ENCODE measurements at places on chromosomes 12 and 14. TPM values are rescaled to one million over a fixed set of nuclear protein-coding genes. Genes with fewer than 3 reads are reported as not detected.

HNF1A gene
- total RNA-seq: not detected

GRCh38 chr12:8156416-8156815 is 399 bp upstream of the ZNF705A start:
- H3K27me3 ChIP-seq: no peaks in the 10 kb centered on the region
- H3K4me1 ChIP-seq: no peaks in the 10 kb centered on the region
- no peak overlapping the region for H3K4me3 ChIP-seq
- DNase-seq: no peak
- no peak overlapping the region for H3K27ac ChIP-seq

PDZRN4 gene
- 2.1 TPM for total RNA-seq

GRCh38 chr12:73906757-73907156 is 630.9 kb upstream of the ATXN7L3B start:
- no peaks in the 10 kb centered on the region for H3K4me1 ChIP-seq
- no peaks in the 10 kb centered on the region for H3K27me3 ChIP-seq
- no peak overlapping the region for H3K27ac ChIP-seq
- no peak for DNase-seq
- no peaks in the 10 kb centered on the region for H3K36me3 ChIP-seq

TRMT5 gene
- 4.6 TPM for total RNA-seq

- DNase-seq: peak; percentile 81
- H3K4me1 ChIP-seq: peaks cover 13% of the 10 kb centered on the region
- H3K4me3 ChIP-seq: peak overlapping the region; percentile 74
- no peaks in the 10 kb centered on the region for H3K27me3 ChIP-seq
These were observed 261 bp upstream of the RNU7-1 start for GRCh38 chr12:6943389-6943721.

DNA sequence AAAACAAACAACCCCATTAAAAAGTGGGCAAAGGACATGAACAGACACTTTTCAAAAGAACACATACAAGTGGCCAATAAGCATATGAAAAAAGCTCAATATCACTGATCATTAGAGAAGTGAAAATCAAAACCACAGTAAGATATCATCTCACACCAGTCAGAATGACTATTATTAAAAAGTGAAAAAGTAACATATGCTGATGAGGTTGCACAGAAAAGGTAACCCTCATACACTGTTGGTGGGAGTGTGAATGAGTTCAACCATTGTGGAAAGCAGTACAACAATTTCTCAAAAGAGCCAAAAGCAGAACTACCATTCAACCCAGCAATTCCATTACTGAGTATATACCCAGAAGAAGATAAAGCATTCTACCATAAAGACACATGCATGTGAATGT is 18.2 kb downstream of the PDE6H start:
- no peak for DNase-seq
- H3K4me3 ChIP-seq: no peak overlapping the region
- no peaks in the 10 kb centered on the region for H3K27me3 ChIP-seq
- no peaks in the 10 kb centered on the region for H3K36me3 ChIP-seq

- H3K27me3 ChIP-seq: no peaks in the 10 kb centered on the region
- H3K4me1 ChIP-seq: no peaks in the 10 kb centered on the region
- no peaks in the 10 kb centered on the region for H3K36me3 ChIP-seq
- DNase-seq: no peak
These were observed 262.1 kb upstream of the ATP2B1 start for GRCh38 chr12:89970722-89971121.

DNA sequence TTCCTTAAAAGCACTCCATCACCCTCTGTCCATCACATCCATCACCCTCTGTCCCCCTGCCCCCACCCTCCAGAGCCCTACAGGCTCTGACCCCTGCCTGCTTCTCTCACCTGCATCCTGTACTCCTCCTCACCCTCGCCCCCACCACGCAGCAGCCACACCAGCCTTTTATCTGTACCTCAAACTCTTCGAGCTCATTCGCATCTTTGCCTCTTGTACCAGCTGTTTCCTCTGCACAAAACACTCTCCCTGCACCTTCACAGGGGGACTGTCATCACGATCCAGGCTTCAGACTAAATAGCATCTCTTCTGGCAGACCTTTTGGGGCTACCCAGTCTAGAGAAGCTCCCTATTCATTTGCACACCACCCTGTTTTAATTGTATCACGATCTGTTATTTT is 24.1 kb downstream of the TMEM229B start:
- no peaks in the 10 kb centered on the region for H3K36me3 ChIP-seq
- H3K27me3 ChIP-seq: no peaks in the 10 kb centered on the region
- H3K4me3 ChIP-seq: no peak overlapping the region

FOXG1 gene
- not detected for total RNA-seq

DNA sequence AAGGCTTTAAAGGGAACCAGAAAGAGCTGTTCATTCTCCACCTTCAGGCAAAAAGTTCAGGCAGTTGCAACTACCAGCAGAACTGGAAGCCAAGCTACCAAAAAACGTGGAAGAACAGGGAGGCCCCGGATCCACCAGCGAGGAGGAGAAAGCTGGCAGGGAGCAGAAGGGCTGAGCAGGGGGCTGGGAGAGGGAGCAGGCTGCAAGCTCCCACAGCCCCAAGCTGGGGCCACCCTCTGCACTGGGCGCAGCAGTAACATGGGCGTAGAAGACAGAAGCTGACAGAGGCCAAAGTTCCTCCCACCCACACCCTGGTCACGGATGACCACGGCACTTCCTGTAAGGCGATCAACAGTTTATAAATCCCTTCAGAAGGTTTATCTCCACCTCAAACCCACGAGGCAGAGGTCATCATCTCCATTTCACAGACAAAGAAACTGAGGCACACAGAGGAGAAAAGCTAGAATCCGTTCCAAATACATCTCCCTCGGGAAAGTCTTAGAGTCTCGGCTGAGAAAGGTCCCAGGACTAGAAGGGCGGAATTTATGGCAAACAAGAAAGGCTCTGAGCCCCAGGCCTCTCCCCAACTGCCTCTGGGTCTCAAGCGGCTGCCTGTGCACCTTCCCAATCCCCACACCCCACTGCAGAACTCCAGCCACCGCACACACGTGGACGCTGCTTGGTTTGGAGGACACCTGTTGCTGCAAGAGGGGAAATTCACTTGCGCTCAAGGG is 1.8 kb downstream of the CCDC85C start:
- H3K36me3 ChIP-seq: no peaks in the 10 kb centered on the region
- H3K4me3 ChIP-seq: peak overlapping the region; percentile 66
- DNase-seq: no peak

GRCh38 chr14:76268047-76268431 is 107.9 kb upstream of the ESRRB start:
- DNase-seq: no peak
- no peaks in the 10 kb centered on the region for H3K4me1 ChIP-seq
- H3K27me3 ChIP-seq: no peaks in the 10 kb centered on the region
- no peak overlapping the region for H3K27ac ChIP-seq

GRCh38 chr12:121114019-121114639 is 18.5 kb upstream of the P2RX7 start:
- H3K4me3 ChIP-seq: no peak overlapping the region
- DNase-seq: no peak
- H3K36me3 ChIP-seq: no peaks in the 10 kb centered on the region
- no peaks in the 10 kb centered on the region for H3K4me1 ChIP-seq
- H3K27ac ChIP-seq: no peak overlapping the region

OR10G3 gene
- total RNA-seq: not detected

- no peaks in the 10 kb centered on the region for H3K4me1 ChIP-seq
- no peak overlapping the region for H3K4me3 ChIP-seq
- H3K36me3 ChIP-seq: no peaks in the 10 kb centered on the region
- no peak for DNase-seq
These were observed 100.8 kb downstream of the ADGRD1 start for GRCh38 chr12:131054345-131055092.

- peak; percentile 33 for DNase-seq
- H3K4me1 ChIP-seq: no peaks in the 10 kb centered on the region
- no peak overlapping the region for H3K4me3 ChIP-seq
- H3K27me3 ChIP-seq: no peaks in the 10 kb centered on the region
- no peaks in the 10 kb centered on the region for H3K36me3 ChIP-seq
- H3K27ac ChIP-seq: peak overlapping the region; percentile 55
These were observed 53.5 kb downstream of the PHLDA1 start for GRCh38 chr12:75977952-75978671.

- H3K36me3 ChIP-seq: no peaks in the 10 kb centered on the region
- H3K4me3 ChIP-seq: no peak overlapping the region
- no peaks in the 10 kb centered on the region for H3K27me3 ChIP-seq
- peak overlapping the region; percentile 77 for H3K27ac ChIP-seq
- DNase-seq: no peak
These were observed 27.8 kb downstream of the CLIP1 start for GRCh38 chr12:122394626-122395194.

- H3K4me1 ChIP-seq: no peaks in the 10 kb centered on the region
- H3K36me3 ChIP-seq: no peaks in the 10 kb centered on the region
- no peaks in the 10 kb centered on the region for H3K27me3 ChIP-seq
- no peak overlapping the region for H3K4me3 ChIP-seq
- no peak overlapping the region for H3K27ac ChIP-seq
These were observed 265.0 kb downstream of the SSPN start for GRCh38 chr12:26460361-26460760.

DNA sequence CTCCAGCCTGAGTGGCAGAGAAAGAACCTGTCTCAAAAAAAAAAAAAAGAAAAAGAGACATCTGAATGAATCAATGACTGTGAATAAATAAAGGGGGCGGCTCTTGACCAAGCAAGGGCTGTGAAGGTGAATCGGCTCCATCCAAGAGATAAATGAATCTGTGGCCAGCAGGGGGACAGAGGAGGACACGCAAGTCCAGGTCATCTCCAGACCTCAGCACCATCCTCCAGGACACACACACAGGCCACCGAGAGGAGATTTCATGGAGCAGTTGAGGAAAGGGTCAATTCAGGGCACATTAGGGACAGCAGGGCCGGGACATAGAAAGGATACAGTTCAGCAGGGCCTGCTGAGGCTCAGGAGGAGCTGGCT is 21.6 kb downstream of the TRPV4 start:
- no peaks in the 10 kb centered on the region for H3K36me3 ChIP-seq
- no peak overlapping the region for H3K27ac ChIP-seq
- H3K27me3 ChIP-seq: no peaks in the 10 kb centered on the region
- H3K4me3 ChIP-seq: no peak overlapping the region

GRCh38 chr12:128823216-128823915 is 392 bp downstream of the SLC15A4 start:
- DNase-seq: peak; percentile 24
- no peaks in the 10 kb centered on the region for H3K4me1 ChIP-seq
- H3K27ac ChIP-seq: peak overlapping the region; percentile 78
- no peaks in the 10 kb centered on the region for H3K36me3 ChIP-seq
- H3K4me3 ChIP-seq: peak overlapping the region; percentile 99

LYSET gene
- 19.7 TPM for total RNA-seq

GPRC5D gene
- total RNA-seq: not detected

P2RX7 gene
- total RNA-seq: 2.6 TPM

- DNase-seq: no peak
- H3K27ac ChIP-seq: no peak overlapping the region
- H3K4me3 ChIP-seq: no peak overlapping the region
- H3K36me3 ChIP-seq: no peaks in the 10 kb centered on the region
- no peaks in the 10 kb centered on the region for H3K4me1 ChIP-seq
These were observed 144.4 kb downstream of the EFCAB11 start for GRCh38 chr14:89810101-89810500.

GRCh38 chr12:29429999-29430715 is 49.2 kb upstream of the ERGIC2 start:
- no peaks in the 10 kb centered on the region for H3K4me1 ChIP-seq
- no peaks in the 10 kb centered on the region for H3K27me3 ChIP-seq
- DNase-seq: no peak
- H3K36me3 ChIP-seq: no peaks in the 10 kb centered on the region
- H3K27ac ChIP-seq: no peak overlapping the region

GRCh38 chr14:38593476-38593875 is 337.6 kb upstream of the CLEC14A start:
- H3K4me1 ChIP-seq: no peaks in the 10 kb centered on the region
- H3K27me3 ChIP-seq: no peaks in the 10 kb centered on the region
- H3K36me3 ChIP-seq: no peaks in the 10 kb centered on the region
- H3K27ac ChIP-seq: no peak overlapping the region
- DNase-seq: no peak

MYF6 gene
- total RNA-seq: not detected

KRT7 gene
- 5.1 TPM for total RNA-seq

GRCh38 chr14:66508846-66509621 is 1.1 kb downstream of the GPHN start:
- peak overlapping the region; percentile 82 for H3K4me3 ChIP-seq
- H3K27me3 ChIP-seq: no peaks in the 10 kb centered on the region
- no peaks in the 10 kb centered on the region for H3K36me3 ChIP-seq
- DNase-seq: peak; percentile 34
- H3K27ac ChIP-seq: peak overlapping the region; percentile 93

LRRC10 gene
- total RNA-seq: not detected

GRCh38 chr12:92385296-92385695 is 239.7 kb upstream of the BTG1 start:
- no peak overlapping the region for H3K27ac ChIP-seq
- H3K4me3 ChIP-seq: no peak overlapping the region
- DNase-seq: no peak
- no peaks in the 10 kb centered on the region for H3K36me3 ChIP-seq

- H3K4me3 ChIP-seq: no peak overlapping the region
- no peaks in the 10 kb centered on the region for H3K4me1 ChIP-seq
- H3K27me3 ChIP-seq: no peaks in the 10 kb centered on the region
- no peaks in the 10 kb centered on the region for H3K36me3 ChIP-seq
These were observed 50.5 kb downstream of the ATF7 start for GRCh38 chr12:53575502-53576249.

- no peaks in the 10 kb centered on the region for H3K27me3 ChIP-seq
- H3K4me3 ChIP-seq: no peak overlapping the region
- DNase-seq: no peak
- peak overlapping the region; percentile 5 for H3K27ac ChIP-seq
- no peaks in the 10 kb centered on the region for H3K36me3 ChIP-seq
These were observed 68.5 kb downstream of the RIN3 start for GRCh38 chr14:92581966-92582566.

GRCh38 chr12:95802482-95803270 is 12.1 kb upstream of the NTN4 start:
- no peak for DNase-seq
- H3K4me3 ChIP-seq: no peak overlapping the region
- no peaks in the 10 kb centered on the region for H3K27me3 ChIP-seq
- H3K4me1 ChIP-seq: no peaks in the 10 kb centered on the region

GRCh38 chr12:68007466-68007865 is 18.2 kb downstream of the IFNG-AS1 start:
- H3K27me3 ChIP-seq: no peaks in the 10 kb centered on the region
- H3K4me1 ChIP-seq: no peaks in the 10 kb centered on the region
- no peak overlapping the region for H3K27ac ChIP-seq
- H3K36me3 ChIP-seq: no peaks in the 10 kb centered on the region

- no peak overlapping the region for H3K27ac ChIP-seq
- no peaks in the 10 kb centered on the region for H3K27me3 ChIP-seq
- H3K4me3 ChIP-seq: no peak overlapping the region
- H3K4me1 ChIP-seq: no peaks in the 10 kb centered on the region
- H3K36me3 ChIP-seq: no peaks in the 10 kb centered on the region
These were observed 385.7 kb downstream of the FUT8 start for GRCh38 chr14:65798216-65798615.

- no peaks in the 10 kb centered on the region for H3K36me3 ChIP-seq
- no peaks in the 10 kb centered on the region for H3K4me1 ChIP-seq
- H3K27me3 ChIP-seq: no peaks in the 10 kb centered on the region
- H3K4me3 ChIP-seq: no peak overlapping the region
- H3K27ac ChIP-seq: no peak overlapping the region
These were observed 39.6 kb upstream of the CCDC198 start for GRCh38 chr14:57533214-57533613.

- H3K4me3 ChIP-seq: no peak overlapping the region
- no peaks in the 10 kb centered on the region for H3K36me3 ChIP-seq
These were observed 55.2 kb upstream of the NTF3 start for GRCh38 chr12:5376591-5377207.

TMEM106C gene
- 96.6 TPM for total RNA-seq
